ENCODE measurements at places on chromosomes 4 and X.

- DNase-seq = no peak
These were observed 2.5 kb downstream of the ARAP2 start for GRCh38 chr4:36241771-36242170.

DNA sequence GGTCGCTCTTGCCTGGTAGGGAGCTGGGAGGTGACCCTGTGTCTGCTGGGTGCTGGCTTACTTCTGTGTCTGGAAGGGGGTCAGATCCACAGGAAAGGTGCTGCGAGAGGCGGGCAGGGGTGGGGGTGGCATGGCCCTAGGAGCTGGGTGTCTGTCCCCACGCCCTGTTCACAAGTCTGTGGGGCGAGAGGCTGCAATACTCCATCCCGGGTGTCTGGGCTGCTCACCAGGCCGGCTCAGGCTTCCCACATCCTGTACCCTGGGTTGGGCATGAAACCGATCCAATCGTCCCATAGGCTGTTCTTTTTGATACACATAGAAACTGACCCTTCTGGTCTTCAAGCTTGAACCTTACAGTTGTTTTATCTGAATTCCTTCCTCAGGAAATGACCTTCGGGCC is 993 bp upstream of the CTAG2 start:
- DNase-seq = no peak

GRCh38 chr4:90293320-90293719 is 166.1 kb downstream of the CCSER1 start:
- peak; percentile 44 for DNase-seq

DNA sequence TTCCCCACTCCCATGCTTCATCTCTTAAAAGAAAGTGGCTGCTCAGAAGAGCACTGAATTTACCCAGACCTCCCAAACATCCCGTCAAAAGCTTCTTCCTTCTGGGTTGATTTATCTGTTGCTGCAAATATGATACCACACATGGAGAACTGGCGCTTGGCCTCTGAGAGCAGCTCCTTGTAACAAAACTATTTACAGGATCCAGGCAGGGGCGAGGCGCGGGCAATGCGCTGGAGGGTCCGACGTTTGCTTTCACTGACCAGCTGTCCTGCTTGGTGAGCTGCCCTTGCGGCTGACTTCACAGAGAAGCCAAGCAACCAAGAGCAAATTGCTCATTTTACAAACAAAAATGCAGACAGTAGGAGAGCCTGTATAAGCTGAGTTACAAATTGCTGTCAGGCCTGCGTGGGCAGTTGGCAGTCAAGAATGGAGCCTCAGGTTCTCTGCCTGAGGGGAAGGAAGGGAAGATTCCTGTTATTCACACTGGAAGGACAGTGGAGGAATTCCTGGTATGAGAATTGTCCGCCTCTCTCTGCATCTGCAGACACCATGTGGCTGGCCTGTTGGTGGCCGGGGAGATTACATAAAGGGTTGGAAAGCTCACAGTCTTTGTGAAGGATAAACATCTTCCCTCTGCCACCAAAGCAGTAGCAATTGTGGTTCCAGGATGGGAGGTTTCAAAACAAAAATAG is 192.2 kb upstream of the LEF1 start:
- peak; percentile 81 for DNase-seq

DNA sequence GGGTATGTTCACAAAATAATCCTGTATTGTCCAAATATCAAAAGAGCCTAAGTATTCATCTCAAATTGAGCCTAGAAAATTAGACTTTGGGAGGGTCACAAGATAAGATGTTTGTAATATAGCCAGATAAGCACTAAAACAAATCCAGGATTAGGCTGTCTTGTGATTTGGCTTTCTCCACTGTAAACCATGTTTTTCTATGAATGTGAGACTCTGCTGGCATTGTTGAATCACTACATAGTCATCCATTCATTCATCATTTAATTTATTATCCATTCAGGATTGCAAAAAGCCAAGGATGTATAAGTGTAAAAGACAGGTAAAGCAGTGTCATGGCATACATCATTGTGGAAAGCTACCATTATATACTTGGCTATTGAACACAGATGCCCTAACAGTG is 148.0 kb downstream of the GRID2 start:
- no peak for DNase-seq

GRCh38 chr4:3075652-3075981 is 1.1 kb downstream of the HTT start:
- DNase-seq = no peak

- no peak for DNase-seq
These were observed 58.0 kb downstream of the TAB3 start for GRCh38 chrX:30831082-30831481.

- DNase-seq = no peak
These were observed 30.0 kb upstream of the HUWE1 start for GRCh38 chrX:53716328-53717088.

GRCh38 chrX:2542826-2543521 is 42.2 kb upstream of the DHRSX start:
- no peak for DNase-seq

- DNase-seq = no peak
These were observed 417 bp downstream of the PPP2R2C start for GRCh38 chr4:6472008-6472386.

GRCh38 chr4:99405433-99406115 is 29.6 kb downstream of the ADH7 start:
- peak; percentile 83 for DNase-seq

- DNase-seq = no peak
These were observed 95.7 kb downstream of the ANK2 start for GRCh38 chr4:113145147-113145518.

DNA sequence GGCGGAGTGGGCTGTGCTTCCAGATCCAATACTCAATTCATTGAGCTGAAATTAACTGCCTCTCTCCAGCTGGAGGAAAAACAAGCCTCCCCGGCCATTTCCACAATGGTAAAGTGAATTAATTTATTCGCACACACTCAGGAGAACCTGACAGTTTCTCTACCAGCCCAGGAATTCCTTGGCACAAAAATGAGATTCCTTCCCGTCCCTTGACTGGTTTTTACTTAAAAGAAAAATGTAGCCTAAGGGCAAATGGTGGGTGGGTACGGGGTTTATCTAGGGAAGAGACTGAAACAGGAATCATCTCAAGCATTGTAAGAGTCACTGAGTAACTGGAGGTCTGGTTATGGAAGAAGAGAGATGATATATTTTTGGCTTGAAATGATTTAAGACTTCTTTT is 102.7 kb downstream of the VCX3A start:
- DNase-seq = no peak

GRCh38 chrX:139200793-139201192 is 329.7 kb upstream of the F9 start:
- peak; percentile 30 for DNase-seq

DNA sequence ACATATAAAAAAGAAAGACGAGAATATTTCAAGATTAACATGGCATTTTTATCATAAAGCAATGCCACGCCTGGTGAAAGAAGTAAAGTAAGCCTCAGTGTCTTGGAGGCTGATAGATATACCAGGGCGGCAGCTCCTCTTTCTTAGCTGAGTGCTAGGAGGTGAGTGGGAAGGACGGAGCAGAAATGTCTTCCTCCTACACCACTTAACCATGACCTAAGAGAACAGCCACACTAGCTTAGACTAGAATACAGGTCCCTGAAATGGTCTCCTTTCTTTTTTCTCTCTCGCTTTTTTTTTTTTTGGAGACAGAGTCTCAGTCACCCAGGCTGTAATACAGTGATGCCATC is 75.0 kb downstream of the NAF1 start:
- DNase-seq = no peak

GRCh38 chr4:151202851-151203455 is 74.0 kb upstream of the PRSS48 start:
- DNase-seq = no peak

DNA sequence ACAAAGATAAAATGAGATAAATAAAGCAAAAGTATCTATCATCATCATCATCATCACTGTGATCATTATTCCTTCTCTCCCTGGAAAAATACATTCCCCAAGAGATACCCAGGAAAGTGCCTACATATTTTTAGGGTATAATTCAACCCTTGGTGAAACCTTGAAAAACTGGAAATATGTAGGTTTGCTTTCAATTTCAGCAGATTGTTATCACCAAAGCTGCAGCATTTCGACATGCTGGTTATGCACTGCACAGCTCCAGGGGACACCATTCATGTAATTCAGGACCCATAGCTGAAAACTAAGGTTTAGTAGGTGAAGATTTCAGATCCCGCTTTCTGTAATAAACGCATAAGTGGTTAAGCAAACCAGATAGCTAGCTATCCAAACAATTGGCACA is 28.4 kb upstream of the FBXW7 start:
- no peak for DNase-seq

- no peak for DNase-seq
These were observed 2109.9 kb upstream of the AGA start for GRCh38 chr4:179552131-179552530.
